ENCODE measurements at places on chromosomes 6 and 20. TPM values are rescaled to one million over a fixed set of nuclear protein-coding genes. Genes with fewer than 3 reads are reported as not detected.

DNA sequence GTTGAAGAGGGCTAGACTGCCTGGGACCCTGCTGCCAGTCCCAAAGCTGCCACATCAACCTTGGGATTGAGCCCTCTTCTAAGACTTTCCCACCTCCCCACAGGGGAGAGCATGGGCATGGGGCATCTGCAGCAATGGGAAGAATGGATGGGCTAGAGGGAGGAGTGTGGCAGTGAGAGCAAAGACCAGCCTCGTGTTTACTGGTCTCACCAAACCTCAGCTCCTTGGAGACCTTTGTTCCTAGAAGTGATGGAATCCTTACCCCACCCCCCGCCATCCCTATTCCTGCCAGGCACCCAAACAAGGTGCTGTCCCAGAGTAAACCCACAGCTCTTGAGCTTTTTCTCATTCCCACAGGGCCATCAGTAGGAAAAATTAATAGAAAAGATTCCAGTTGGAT, 20.0 kb upstream of the ARMC12 start:
- no peaks in the 10 kb centered on the region for H3K36me3 ChIP-seq
- peaks cover 33% of the 10 kb centered on the region for H3K4me1 ChIP-seq
- no peak for DNase-seq
- no peaks in the 10 kb centered on the region for H3K27me3 ChIP-seq

GRCh38 chr6:148118244-148118643, 224.4 kb upstream of the SASH1 start:
- H3K27ac ChIP-seq, result no peak overlapping the region
- no peaks in the 10 kb centered on the region for H3K27me3 ChIP-seq
- H3K36me3 ChIP-seq, result no peaks in the 10 kb centered on the region
- H3K4me1 ChIP-seq, result no peaks in the 10 kb centered on the region
- no peak overlapping the region for H3K4me3 ChIP-seq

DNA sequence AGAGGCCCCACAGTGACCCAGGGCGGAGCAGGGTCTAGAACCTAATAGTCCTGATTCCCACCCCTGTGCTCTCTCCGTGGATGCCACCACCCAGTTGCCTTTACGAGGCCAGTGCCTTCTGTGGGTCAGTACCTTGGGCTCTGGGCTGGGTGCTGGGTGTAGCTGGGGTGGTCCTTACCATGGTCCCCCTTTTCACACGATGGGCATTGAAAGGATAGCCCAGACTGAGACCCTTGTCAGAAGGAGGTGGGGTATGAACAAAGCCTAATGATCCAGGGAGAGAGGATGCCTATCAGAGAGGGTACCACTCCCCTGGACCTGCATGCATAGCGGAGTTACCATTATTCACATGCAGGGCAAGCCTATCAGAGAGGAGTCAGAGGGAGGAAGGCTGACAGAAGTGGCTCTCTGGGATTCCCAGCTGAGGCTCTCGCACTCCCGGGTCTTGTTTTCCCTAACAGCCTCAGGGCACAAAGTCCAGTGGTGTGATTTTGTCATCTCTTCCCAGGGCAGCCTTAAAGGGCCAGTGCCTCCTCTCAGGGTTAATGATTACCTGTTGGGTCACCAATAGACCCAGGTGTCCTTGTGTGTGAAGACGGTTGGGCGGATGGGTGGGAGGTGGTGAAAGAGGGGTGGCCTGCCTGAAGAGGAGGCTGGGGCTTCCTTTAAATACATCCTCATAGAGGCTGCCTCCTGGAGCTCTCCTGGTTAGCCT, 36.2 kb downstream of the VEGFA start:
- peak; percentile 98 for DNase-seq
- H3K4me3 ChIP-seq, result peak overlapping the region; percentile 78
- H3K4me1 ChIP-seq, result peaks cover 91% of the 10 kb centered on the region
- H3K36me3 ChIP-seq, result no peaks in the 10 kb centered on the region

GRCh38 chr20:48096957-48097890, 311.9 kb upstream of the SULF2 start:
- H3K36me3 ChIP-seq, result no peaks in the 10 kb centered on the region
- no peaks in the 10 kb centered on the region for H3K4me1 ChIP-seq
- no peak overlapping the region for H3K4me3 ChIP-seq
- H3K27ac ChIP-seq, result no peak overlapping the region

GRCh38 chr6:57222743-57223077, 603 bp upstream of the RAB23 start:
- peak overlapping the region; percentile 77 for H3K27ac ChIP-seq
- no peaks in the 10 kb centered on the region for H3K27me3 ChIP-seq
- no peaks in the 10 kb centered on the region for H3K36me3 ChIP-seq
- peaks cover 31% of the 10 kb centered on the region for H3K4me1 ChIP-seq
- H3K4me3 ChIP-seq, result peak overlapping the region; percentile 88
- no peak for DNase-seq

- no peak overlapping the region for H3K27ac ChIP-seq
- no peak overlapping the region for H3K4me3 ChIP-seq
- no peaks in the 10 kb centered on the region for H3K4me1 ChIP-seq
- no peaks in the 10 kb centered on the region for H3K36me3 ChIP-seq
- no peak for DNase-seq
- peaks cover 2% of the 10 kb centered on the region for H3K27me3 ChIP-seq
Measured at GRCh38 chr20:59735917-59736316, 131.6 kb downstream of the PHACTR3 start.

- H3K27ac ChIP-seq, result no peak overlapping the region
- DNase-seq, result no peak
- H3K36me3 ChIP-seq, result no peaks in the 10 kb centered on the region
- no peaks in the 10 kb centered on the region for H3K27me3 ChIP-seq
- peaks cover 17% of the 10 kb centered on the region for H3K4me1 ChIP-seq
Measured at GRCh38 chr6:46350714-46351113, 140.5 kb downstream of the RCAN2 start.

- H3K27me3 ChIP-seq, result no peaks in the 10 kb centered on the region
- H3K27ac ChIP-seq, result no peak overlapping the region
- no peak overlapping the region for H3K4me3 ChIP-seq
- peaks cover 14% of the 10 kb centered on the region for H3K4me1 ChIP-seq
- no peak for DNase-seq
- peaks cover 20% of the 10 kb centered on the region for H3K36me3 ChIP-seq
Measured at GRCh38 chr6:5191722-5192121, 69.0 kb downstream of the LYRM4 start.

Gene BCAS1
- total RNA-seq, result 0.67 TPM

Gene TGM3
- total RNA-seq, result not detected

Gene LY6G5C
- total RNA-seq, result 0.33 TPM

Gene C6orf141
- not detected for total RNA-seq

Gene ZGPAT
- total RNA-seq, result 41.9 TPM

Gene SLC24A3
- not detected for total RNA-seq

Data from HepG2 (cell line).